Activated naive CD4-positive, alpha-beta T cell (primary cell): ENCODE measurements at places on chromosomes 3 and 15.

DNA sequence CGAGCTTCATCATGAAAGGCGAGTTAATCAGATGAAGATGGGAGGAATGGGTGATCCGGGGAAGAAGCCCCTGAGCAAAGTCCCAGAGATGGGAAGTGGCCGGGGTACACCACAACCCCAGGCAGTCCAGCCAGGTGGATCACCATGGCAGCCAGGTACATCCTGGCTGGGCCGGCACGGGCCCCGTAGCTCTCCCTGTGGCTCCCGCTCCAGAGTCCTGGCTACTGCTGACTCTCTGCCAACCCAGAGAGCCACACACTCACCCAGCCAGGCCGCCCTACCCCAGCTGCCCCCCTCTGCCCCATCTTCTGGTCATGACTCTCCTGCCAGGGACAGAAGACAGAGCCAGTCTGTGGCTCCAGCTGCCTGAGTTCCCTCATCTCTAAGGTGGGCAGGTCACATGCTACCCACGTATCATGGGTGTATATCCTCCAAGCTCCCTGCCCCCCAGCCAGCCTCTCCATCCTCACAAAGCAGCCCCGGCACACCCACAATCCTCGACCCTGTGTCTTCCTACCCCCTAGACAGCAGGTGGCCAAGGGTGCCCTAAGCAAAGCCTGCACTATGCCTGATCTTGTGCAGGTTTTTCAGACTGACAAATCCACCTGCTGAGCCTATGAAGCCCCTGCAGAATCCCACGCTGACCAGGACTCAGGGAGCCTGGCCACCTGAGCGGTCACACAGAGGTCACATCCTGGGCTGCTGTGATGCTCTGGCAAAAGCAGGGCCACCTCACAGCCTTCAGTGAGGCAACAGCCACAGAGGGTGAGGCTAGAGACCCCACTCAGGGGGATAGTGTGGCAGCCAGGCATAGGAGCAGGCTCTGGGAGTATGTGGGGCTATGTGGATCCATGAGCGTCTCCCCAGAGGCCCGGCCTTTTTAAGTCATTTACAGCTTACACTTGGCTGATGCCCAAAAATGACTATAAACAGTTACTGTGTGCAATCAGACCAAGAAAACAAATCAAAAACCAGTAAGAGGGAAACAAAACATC lies 13.2 kb downstream of the XXYLT1 start:
- DNase-seq = no peak

DNA sequence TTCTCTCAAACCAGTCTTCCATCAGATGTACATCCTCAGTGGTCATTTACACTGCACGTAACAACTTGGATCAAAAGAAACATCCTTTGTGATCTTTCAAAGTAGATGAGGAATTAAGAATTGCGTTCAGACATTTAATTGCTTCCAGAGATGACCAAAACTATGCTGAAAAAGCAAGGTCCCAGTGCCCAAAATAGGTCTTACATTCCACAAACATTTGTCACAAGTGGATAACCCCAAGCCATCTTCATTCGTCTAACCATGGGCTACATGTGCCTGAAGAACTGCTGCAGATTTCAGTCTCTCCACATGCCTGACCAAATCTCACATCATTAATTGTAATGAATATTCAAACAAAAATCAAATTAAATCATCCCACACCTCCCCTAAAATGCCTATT lies 273.6 kb downstream of the SHOX2 start:
- DNase-seq = no peak

GRCh38 chr15:85324202-85324601 lies 56.2 kb upstream of the AKAP13 start:
- no peak for DNase-seq

- DNase-seq = no peak
Observed at GRCh38 chr15:68337826-68338225, 60.3 kb downstream of the FEM1B start.

DNA sequence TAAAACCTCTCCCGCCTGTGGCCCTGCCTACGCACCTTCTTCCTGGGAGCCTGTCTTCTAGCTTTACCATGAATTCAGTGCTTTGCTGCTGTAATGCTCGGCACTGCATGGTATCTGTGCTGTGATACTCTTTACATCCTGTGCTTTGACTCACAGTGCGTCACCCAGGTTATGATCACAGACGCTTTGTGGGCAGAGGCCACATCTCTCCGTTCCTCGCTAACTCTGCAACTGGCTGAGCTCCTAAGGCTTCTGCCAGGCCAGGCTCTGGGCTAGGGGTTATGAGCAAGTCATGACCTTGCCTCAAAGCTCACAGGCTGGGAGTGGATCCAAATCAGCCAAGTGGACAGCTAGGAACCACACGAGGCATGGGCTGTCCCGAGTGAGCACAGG lies 23.2 kb downstream of the SPTBN5 start:
- DNase-seq = no peak

- no peak for DNase-seq
Observed at GRCh38 chr3:52181543-52181942, 16.4 kb upstream of the ALAS1 start.

DNA sequence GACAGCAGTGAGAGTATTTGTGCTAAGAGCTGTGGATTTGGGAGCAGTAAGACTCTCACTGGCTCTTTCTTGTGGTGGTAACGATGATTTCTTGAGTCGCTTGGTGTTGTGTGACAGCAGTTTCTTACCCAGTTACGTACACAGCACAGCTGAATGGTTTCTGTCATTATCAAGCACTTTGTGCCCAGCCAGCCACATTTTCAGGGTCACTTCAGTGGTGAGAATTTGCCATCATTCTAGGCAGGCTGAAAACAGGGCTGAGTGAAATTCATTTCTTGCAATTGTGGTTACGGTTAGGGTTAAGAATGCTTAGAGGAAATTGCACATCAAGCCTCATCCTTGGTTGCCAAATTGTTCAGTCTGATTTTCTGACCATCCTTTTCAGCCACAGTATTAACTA lies 130.1 kb downstream of the RYR3 start:
- no peak for DNase-seq

DNA sequence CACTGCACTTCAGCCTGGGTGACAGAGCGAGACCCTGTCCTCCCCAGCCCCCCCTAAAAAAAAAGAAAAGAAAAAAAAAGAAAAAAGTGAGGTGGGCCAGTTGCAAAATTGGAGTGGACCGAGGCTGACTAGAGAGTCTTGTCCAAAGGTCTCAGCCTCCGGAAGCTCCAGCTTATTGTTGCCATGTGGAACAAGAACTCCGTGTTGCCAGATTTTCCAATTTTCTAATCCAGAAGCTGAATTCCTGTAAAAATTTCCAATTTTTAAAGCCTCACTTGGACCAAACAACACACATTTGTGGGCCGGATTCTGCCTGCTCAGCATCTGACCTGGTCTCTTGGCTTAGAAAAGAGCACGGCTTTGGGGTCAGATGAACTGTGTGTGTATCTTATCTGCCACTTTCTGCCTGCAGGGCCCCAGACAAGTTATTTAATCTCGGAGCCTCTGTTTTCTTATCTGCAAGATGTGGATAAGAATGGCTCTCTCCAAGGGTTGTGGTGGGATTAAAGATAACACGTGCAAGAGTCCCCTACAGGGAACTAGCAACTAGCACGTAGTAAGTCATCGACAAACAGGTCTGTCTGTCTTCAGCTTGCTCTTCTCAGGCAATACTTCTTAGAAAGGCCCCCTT lies 73.7 kb upstream of the TLE3 start:
- no peak for DNase-seq

DNA sequence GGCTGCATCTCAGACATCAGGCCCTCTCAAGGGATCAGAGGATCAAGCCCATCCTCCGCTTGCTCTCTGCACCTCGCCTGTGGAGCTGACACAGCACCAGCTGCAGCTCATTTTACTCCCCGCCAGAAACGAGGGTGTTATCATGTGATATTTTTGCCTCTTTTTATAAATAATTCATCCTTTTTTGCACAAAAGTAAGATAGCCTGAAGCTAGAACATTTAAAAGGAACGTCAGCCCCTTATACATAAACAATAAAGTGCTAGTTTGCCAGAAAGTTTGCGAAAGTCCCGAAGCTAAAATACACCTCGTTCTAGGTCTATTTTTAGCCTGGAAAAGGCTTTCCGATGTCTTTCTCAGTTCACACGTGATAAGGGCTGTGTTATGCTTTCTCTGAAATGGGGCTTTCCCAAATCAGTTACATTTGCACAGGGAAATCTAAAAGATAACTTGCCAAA lies 9.6 kb upstream of the FAM174B start:
- DNase-seq = no peak

- no peak for DNase-seq
Observed at GRCh38 chr15:57583282-57583681, 8.4 kb upstream of the MYZAP start.

GRCh38 chr3:189297932-189298331 lies 126.2 kb downstream of the TPRG1 start:
- no peak for DNase-seq

DNA sequence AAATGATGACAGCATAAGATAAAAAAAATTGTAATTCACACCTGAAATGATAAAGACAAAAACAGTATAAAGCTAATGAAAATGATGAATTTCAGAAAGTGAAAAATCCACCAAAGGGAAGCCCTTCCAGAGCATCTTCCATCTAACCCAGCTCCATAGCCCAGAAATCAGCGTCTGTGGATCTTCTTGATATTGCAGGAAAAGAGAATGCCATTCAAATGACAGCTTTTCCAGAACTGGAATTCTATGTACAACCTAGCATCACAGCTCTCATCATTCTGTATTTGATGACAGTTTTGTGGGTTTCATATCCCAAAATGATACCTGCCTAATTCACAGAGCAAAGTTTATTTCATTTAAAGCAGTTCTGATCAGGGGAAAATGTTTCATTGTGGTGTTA lies 267.3 kb downstream of the FHIT start:
- DNase-seq = no peak

GRCh38 chr15:94655249-94655880 lies 424.0 kb downstream of the MCTP2 start:
- no peak for DNase-seq

DNA sequence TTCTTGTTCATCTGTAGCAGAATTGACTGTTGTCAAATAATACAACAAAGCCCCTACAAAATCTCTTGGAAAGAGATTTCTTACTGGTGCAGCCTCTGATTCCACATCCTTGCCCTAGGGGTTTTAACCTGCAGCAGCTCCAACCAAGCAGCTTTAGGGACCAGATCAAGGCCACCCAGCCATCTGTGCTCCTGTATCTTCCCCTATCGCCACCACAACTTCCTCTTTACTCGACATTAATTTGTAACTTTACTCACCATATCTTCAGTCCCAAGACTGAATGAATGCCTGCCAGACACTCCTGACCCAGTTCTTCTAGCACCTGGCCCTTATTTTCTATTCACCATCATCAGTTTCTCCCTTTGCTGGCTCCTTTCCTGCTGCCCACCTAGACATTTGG lies 156.6 kb upstream of the IL12A start:
- no peak for DNase-seq

- DNase-seq = no peak
Observed at GRCh38 chr15:45603881-45604280, 16.7 kb downstream of the BLOC1S6 start.

GRCh38 chr3:88219138-88219792 lies 69.5 kb downstream of the C3orf38 start:
- no peak for DNase-seq
